ENCODE measurements at places on chromosomes 2 and 18. TPM values are rescaled to one million over a fixed set of nuclear protein-coding genes. Genes with fewer than 3 reads are reported as not detected.
A peak's percentile ranks its signal among the peaks of the same experiment; 100 is the strongest.

The C2orf81 gene
- total RNA-seq, result 0.95 TPM

GRCh38 chr2:47782671-47783485, at the start of gene MSH6:
MSH6 (plus strand) TSS chr2:47783145; CDS start chr2:47783234, 89 bp downstream.
- no peaks in the 10 kb centered on the region for H3K27me3 ChIP-seq
- H3K36me3 ChIP-seq, result no peaks in the 10 kb centered on the region
- DNase-seq, result peak; percentile 88
- peak within 1 kb of the TSS; percentile 95 for H3K27ac ChIP-seq
- H3K4me1 ChIP-seq, result peaks cover 16% of the 10 kb centered on the region

The TRMT61B gene
- 16.3 TPM for total RNA-seq

GRCh38 chr2:61177727-61178549, 15.9 kb downstream of the C2orf74 start:
- peak; percentile 35 for DNase-seq
- peak overlapping the region; percentile 94 for H3K27ac ChIP-seq
- no peaks in the 10 kb centered on the region for H3K27me3 ChIP-seq
- H3K4me1 ChIP-seq, result peaks cover 46% of the 10 kb centered on the region
- no peaks in the 10 kb centered on the region for H3K36me3 ChIP-seq
- peak overlapping the region; percentile 21 for H3K4me3 ChIP-seq

The SF3B1 gene
- 91.1 TPM for total RNA-seq

The ACADL gene
- 1.6 TPM for total RNA-seq

The HOXD4 gene
- total RNA-seq, result 18.3 TPM

GRCh38 chr2:127197475-127198385, 22.4 kb downstream of the CYP27C1 start:
- H3K27me3 ChIP-seq, result no peaks in the 10 kb centered on the region
- no peak overlapping the region for H3K27ac ChIP-seq
- DNase-seq, result peak; percentile 70
- H3K4me3 ChIP-seq, result no peak overlapping the region

- no peak overlapping the region for H3K4me3 ChIP-seq
- no peaks in the 10 kb centered on the region for H3K4me1 ChIP-seq
- no peaks in the 10 kb centered on the region for H3K27me3 ChIP-seq
- no peaks in the 10 kb centered on the region for H3K36me3 ChIP-seq
- H3K27ac ChIP-seq, result no peak overlapping the region
These were observed 47.6 kb upstream of the ZNF521 start for GRCh38 chr18:25399554-25399953.

- H3K4me3 ChIP-seq, result no peak overlapping the region
- no peaks in the 10 kb centered on the region for H3K27me3 ChIP-seq
- H3K36me3 ChIP-seq, result no peaks in the 10 kb centered on the region
- no peaks in the 10 kb centered on the region for H3K4me1 ChIP-seq
- no peak for DNase-seq
- no peak overlapping the region for H3K27ac ChIP-seq
These were observed 219.8 kb downstream of the TFCP2L1 start for GRCh38 chr2:121065239-121065638.

GRCh38 chr18:58287353-58288274, 243.6 kb downstream of the NEDD4L start:
- no peaks in the 10 kb centered on the region for H3K27me3 ChIP-seq
- H3K36me3 ChIP-seq, result no peaks in the 10 kb centered on the region
- H3K27ac ChIP-seq, result no peak overlapping the region
- H3K4me3 ChIP-seq, result no peak overlapping the region
- no peaks in the 10 kb centered on the region for H3K4me1 ChIP-seq

Data from adrenal gland (tissue), 19 donors.